Natural killer cell treated with Interleukin-12 subunit alpha and Interleukin-12 subunit beta and Interleukin-15 and Interleukin-18, amount 100 ng/mL, for 72 hours (primary cell): ENCODE measurements at places on chromosomes 6 and 20.

DNA sequence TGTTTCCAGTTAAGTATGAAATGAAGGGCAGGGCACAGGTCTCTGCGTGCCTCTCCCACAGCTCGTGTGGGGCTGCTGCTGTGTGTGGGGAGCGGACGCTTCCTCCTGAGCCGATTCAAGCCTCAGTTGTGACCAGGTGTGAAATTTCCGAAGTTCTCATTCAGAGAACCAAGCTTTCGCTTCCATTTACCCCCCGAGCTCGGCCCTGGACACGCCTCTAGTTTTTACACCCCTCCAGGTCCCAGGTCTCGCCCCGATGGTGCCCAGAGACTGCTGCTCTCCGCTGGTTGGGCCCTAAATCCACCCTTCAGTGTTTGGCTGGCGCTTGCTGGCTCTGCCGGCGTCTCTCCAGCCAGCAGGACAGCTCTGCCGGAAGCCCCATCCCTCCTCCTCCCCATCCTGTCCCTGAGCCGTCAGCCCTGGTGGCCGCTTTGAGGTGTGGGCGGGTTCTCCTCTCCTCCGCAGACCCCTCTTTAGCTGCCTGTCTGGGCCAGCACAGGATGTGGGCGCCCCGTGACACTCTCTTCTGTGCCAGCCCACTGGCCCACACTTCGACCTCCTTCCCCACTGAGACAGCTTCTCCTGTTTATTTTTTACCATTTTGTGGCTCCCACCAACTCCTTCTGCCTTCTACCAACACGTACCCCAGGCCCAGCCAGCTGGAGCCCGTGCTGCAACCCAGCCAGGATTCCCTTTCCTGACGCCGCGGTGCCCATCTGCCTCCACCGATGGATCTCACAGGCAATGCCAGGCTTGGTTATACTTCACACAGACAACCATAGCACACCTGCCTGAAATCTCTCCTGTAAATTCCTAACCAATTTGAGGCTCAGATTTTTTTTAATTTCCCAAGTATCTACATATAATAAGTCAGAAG, 142.8 kb downstream of the DLL1 start:
- peaks cover 10% of the 10 kb centered on the region for H3K36me3 ChIP-seq
- H3K27me3 ChIP-seq, result peaks cover 12% of the 10 kb centered on the region
- H3K4me1 ChIP-seq, result peaks cover 66% of the 10 kb centered on the region
- H3K27ac ChIP-seq, result peak overlapping the region; percentile 90
- peak overlapping the region; percentile 88 for H3K4me3 ChIP-seq
- peak; percentile 84 for DNase-seq

GRCh38 chr6:157046776-157047175, 269.6 kb downstream of the ARID1B start:
- no peaks in the 10 kb centered on the region for H3K27me3 ChIP-seq
- peaks cover 3% of the 10 kb centered on the region for H3K36me3 ChIP-seq
- DNase-seq, result no peak
- no peak overlapping the region for H3K4me3 ChIP-seq
- no peak overlapping the region for H3K27ac ChIP-seq

- H3K27ac ChIP-seq, result no peak overlapping the region
- no peaks in the 10 kb centered on the region for H3K36me3 ChIP-seq
- H3K4me3 ChIP-seq, result peak overlapping the region; percentile 71
- peaks cover 12% of the 10 kb centered on the region for H3K27me3 ChIP-seq
- peaks cover 16% of the 10 kb centered on the region for H3K4me1 ChIP-seq
- DNase-seq, result peak; percentile 78
These were observed 27.2 kb upstream of the BTBD3 start for GRCh38 chr20:11890331-11891076.

GRCh38 chr6:110930781-110931180, 27.7 kb upstream of the GTF3C6 start:
- H3K27me3 ChIP-seq, result peaks cover 2% of the 10 kb centered on the region
- no peak overlapping the region for H3K27ac ChIP-seq
- H3K36me3 ChIP-seq, result no peaks in the 10 kb centered on the region
- peaks cover 14% of the 10 kb centered on the region for H3K4me1 ChIP-seq
- DNase-seq, result no peak

GRCh38 chr20:18138266-18138582, 561 bp downstream of the KAT14 start:
- peak overlapping the region; percentile 78 for H3K4me3 ChIP-seq
- peaks cover 6% of the 10 kb centered on the region for H3K36me3 ChIP-seq
- peaks cover 4% of the 10 kb centered on the region for H3K27me3 ChIP-seq
- no peak for DNase-seq
- peaks cover 18% of the 10 kb centered on the region for H3K4me1 ChIP-seq

GRCh38 chr6:106128981-106129781, 43.0 kb downstream of the PRDM1 start:
- no peak overlapping the region for H3K27ac ChIP-seq
- no peaks in the 10 kb centered on the region for H3K36me3 ChIP-seq
- no peaks in the 10 kb centered on the region for H3K27me3 ChIP-seq
- H3K4me1 ChIP-seq, result peaks cover 27% of the 10 kb centered on the region

GRCh38 chr6:61555993-61556392, 730.0 kb downstream of the KHDRBS2 start:
- DNase-seq, result no peak
- no peak overlapping the region for H3K27ac ChIP-seq
- H3K27me3 ChIP-seq, result no peaks in the 10 kb centered on the region

GRCh38 chr20:55882910-55883309, 122.4 kb downstream of the CBLN4 start:
- H3K27me3 ChIP-seq, result no peaks in the 10 kb centered on the region
- no peaks in the 10 kb centered on the region for H3K36me3 ChIP-seq

DNA sequence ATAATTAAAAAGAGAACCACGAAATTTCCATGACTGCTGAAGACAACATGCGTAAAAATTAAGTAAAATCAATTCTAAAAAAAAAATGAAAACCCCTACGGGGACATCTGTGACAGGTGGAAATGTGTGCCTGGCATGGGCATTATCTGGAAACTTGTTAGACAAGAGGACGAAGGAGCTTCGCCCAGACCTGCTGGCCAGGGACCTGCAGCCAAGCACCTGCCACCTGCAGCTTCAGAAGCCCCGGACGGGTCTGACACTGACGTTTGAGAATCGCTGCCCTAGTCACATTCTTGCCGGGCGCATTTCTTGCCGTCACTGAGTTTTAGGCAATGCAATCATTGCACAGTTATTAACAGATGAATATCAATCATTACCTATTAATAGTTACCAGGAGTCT, 140.3 kb downstream of the SMOC2 start:
- H3K36me3 ChIP-seq, result no peaks in the 10 kb centered on the region
- H3K27ac ChIP-seq, result no peak overlapping the region
- no peaks in the 10 kb centered on the region for H3K4me1 ChIP-seq
- DNase-seq, result no peak

DNA sequence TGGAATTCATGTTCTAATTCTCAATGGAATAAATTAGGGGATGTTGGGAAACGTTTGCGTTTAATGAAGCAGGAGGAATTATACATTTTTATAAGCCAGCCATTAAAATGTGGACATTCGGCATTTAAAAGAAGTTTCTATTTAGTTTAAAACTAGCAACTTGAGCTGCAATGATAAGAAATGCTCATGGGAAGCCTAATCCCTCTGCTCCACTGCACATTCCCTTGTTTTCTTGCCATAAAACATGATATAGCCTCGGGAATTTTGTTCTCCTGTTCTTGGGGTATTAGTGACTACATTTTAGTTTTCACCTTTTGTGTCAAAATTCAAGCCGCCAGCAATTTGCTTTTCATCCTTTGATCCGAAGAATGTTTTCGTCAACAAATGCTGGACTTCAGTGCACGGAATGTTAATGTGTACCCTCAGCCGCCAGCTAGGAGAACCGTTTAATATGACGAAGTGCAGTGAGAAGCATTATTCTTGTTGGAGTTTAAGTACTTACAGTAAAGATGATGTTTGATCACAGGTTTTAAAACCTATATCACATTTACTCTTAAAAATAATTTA, 137.9 kb downstream of the HIVEP1 start:
- no peak for DNase-seq
- H3K36me3 ChIP-seq, result no peaks in the 10 kb centered on the region
- no peaks in the 10 kb centered on the region for H3K27me3 ChIP-seq
- no peak overlapping the region for H3K4me3 ChIP-seq
- no peaks in the 10 kb centered on the region for H3K4me1 ChIP-seq

DNA sequence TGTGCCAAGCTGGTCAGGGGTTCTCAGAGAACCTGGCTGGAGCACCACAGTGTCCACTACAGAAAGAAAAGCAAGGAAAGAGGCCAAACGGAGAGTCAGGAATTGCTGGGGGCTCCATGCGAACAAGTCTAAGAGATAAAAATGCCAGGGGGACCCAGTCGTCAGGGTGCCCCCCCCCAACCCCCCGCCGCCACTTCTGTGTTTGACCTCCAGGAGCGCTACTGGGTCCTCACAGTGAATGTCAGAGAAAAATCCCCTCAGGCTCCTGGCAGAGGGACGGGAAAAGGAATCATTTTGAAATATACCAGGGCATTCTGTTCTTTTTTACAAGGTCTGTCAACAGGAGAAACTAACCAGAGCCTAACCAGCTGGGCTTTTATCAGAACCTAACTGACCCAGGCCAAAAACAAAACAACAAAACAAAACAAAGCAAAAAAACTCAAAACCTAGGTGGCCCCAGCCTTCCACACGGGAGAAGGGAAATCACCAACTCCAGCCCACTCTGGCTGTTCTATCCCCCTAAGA, 17.9 kb upstream of the NELFCD start:
- no peaks in the 10 kb centered on the region for H3K4me1 ChIP-seq
- H3K27me3 ChIP-seq, result peaks cover 5% of the 10 kb centered on the region
- no peak overlapping the region for H3K4me3 ChIP-seq
- no peaks in the 10 kb centered on the region for H3K36me3 ChIP-seq
- no peak for DNase-seq

DNA sequence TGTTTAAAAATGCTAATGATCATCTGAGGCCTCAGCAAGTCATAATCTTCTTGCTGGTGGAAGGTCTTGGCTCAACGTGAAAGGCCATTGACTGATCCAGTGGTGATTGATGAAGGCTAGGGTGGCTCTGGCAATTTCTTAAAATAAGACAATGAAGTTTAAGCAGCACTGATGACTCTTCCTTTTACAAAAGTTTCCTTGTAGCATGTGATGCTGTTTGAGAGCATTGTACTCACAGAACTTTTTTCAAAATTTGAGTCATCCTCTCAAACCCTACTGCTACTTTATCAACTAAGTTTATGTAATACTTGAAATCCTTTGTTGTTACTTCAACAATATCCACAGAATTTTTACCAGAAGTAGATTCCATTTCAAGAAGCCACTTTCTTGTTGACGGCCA, 382.3 kb downstream of the ESR1 start:
- peak overlapping the region; percentile 19 for H3K27ac ChIP-seq
- peaks cover 10% of the 10 kb centered on the region for H3K36me3 ChIP-seq
- DNase-seq, result no peak
- H3K4me3 ChIP-seq, result no peak overlapping the region

DNA sequence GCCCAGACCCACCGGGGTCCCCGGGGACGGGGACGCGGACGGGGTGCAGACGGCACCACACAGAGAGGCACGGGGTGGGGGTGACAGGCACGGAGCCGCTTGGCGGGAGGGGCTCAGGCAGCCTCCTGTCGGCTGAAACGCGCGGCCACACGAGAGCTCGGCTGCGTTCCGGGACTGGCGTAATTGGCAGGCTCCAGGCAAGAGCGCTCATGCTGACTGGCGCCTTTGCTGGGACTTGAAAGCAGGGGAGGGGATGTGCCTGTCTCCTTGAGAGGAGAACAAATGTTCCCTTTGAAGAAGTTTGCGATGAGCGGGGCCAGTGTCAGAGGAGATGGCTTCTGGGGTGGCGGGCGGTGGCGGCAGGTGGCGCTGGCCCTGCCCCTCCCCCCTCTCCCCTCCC, 25.8 kb downstream of the BHLHE23 start:
- no peak for DNase-seq
- no peaks in the 10 kb centered on the region for H3K4me1 ChIP-seq
- H3K27me3 ChIP-seq, result peaks cover 7% of the 10 kb centered on the region
- H3K4me3 ChIP-seq, result no peak overlapping the region

GRCh38 chr20:10278412-10278811, 59.8 kb downstream of the SNAP25 start:
- H3K4me3 ChIP-seq, result no peak overlapping the region
- peaks cover 11% of the 10 kb centered on the region for H3K27me3 ChIP-seq
- H3K4me1 ChIP-seq, result no peaks in the 10 kb centered on the region
- no peak overlapping the region for H3K27ac ChIP-seq
- no peaks in the 10 kb centered on the region for H3K36me3 ChIP-seq

DNA sequence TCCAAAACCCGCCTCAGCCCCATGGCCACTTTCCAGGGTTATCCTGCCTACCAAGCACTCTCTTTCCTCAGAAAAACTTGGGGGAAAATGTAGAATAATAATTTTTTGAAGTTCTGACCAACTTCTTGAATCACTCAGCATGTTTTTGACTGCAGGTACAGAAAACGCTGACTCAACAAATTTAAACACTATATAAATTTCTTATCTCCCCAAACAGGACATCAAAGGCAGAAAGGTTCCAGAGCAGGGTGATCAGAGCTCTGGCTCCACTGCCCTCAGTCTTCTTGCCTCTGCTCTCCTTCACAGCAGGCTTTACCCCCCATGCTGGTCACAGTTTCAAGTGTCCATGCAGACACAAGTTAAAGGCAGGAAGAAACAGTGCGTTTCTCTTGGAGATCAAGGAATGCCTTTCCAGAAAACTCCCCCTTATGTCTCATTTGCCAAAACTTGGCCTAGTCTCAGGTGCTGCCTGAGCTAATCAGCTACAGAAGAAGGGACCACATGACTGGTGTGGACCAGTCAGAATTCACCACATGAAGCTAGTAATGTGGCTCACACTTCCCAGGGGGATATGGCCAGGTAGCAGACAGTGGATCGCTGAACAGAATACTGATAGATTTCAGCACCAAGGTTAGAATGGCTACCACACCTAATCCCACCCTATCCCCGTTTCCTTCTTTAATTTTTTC, 24.4 kb upstream of the SLC17A3 start:
- no peak for DNase-seq
- no peaks in the 10 kb centered on the region for H3K4me1 ChIP-seq
- no peak overlapping the region for H3K27ac ChIP-seq

DNA sequence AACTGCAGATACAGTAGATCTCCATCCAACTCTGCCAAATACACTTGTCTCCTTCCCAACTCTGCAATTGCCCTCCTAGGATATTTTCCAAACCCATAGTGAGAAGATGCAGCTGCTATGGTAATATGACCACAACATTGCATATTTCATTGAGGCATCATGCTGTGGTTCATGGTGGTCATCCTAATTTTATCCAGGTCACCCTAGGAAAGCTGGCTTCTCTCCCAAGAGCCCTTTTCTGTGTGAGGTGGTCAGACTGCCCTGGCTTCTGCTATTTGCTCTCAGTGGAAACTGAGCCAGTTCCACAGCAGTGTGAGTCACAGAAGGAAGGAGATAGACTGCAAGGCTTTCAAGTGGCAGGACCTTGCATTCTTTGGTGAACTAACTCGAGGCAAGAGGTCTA, 5.5 kb downstream of the OGFRL1 start:
- H3K27me3 ChIP-seq, result no peaks in the 10 kb centered on the region
- no peak overlapping the region for H3K4me3 ChIP-seq
- H3K4me1 ChIP-seq, result peaks cover 31% of the 10 kb centered on the region
- DNase-seq, result no peak
- H3K36me3 ChIP-seq, result peaks cover 22% of the 10 kb centered on the region

- H3K27ac ChIP-seq, result peak overlapping the region; percentile 78
- H3K4me3 ChIP-seq, result peak overlapping the region; percentile 42
- peaks cover 36% of the 10 kb centered on the region for H3K4me1 ChIP-seq
- DNase-seq, result no peak
- peaks cover 8% of the 10 kb centered on the region for H3K36me3 ChIP-seq
These were observed 228.6 kb upstream of the JARID2 start for GRCh38 chr6:15017261-15017660.
